Neuronal stem cell (in vitro differentiated cells): ENCODE measurements at places on chromosomes 1 and 21.

GRCh38 chr1:230156536-230156935 lies 89.5 kb downstream of the GALNT2 start:
- no peak for DNase-seq

GRCh38 chr1:110177775-110178174 lies 27.5 kb downstream of the SLC6A17 start:
- DNase-seq: no peak

- DNase-seq: no peak
Observed at GRCh38 chr1:241608379-241609033, 31.7 kb downstream of the CHML start.

DNA sequence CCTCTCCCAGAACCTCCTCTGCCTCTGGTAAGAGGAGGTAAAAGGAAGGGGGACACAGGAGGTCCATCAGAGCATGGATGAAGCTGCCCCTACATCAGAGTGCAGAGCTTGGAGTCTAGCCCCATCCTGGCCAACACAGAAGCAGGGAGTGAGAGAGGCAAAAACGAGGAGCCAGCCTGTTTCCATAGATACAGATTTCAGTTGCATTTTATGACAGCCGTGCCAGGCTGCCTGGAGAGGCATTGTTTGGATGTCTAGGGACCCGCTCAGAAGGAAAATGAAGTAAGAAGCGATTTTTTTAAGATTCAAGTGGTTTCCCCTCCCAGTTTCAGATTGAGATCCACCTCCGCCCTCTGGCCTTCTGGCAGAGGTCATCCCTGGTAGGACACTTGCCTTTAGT lies 11.5 kb upstream of the GJA8 start:
- DNase-seq: no peak

- DNase-seq: no peak
Observed at GRCh38 chr1:58813801-58814200, 30.0 kb upstream of the JUN start.

DNA sequence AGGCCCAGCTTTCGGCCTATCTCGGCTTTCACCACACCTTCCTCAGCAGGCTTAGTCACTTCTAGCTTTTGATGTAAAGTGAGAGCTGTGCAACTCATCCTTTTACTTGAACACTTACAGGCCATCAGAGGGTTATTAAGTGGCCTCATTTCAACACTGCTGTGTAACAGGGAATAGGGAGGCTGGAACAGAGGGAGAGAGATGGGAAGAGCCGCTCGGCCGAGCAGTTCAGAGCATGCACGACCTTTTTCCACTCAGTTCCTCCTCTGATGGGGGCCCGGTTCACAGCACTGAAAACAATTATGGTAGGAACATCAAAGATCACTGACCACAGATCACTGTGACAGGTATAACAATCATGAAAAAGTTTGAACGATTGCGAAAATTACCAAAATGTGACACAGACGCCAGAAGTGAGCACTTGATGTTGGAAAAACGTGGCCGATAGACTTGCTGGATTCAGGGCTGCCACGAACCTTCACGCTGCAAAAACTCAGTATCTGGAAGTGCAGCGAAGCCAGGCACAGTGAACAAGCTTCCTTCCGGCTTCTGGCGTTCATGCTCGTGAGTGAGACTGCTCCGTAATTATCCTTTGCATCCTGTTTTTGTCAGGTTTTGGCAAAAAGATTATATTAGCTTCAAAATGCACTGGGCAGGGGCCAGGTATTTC lies 28.6 kb downstream of the AGPAT3 start:
- DNase-seq: no peak

GRCh38 chr21:42351626-42352440 lies 1.0 kb upstream of the TFF2 start:
- DNase-seq: no peak

DNA sequence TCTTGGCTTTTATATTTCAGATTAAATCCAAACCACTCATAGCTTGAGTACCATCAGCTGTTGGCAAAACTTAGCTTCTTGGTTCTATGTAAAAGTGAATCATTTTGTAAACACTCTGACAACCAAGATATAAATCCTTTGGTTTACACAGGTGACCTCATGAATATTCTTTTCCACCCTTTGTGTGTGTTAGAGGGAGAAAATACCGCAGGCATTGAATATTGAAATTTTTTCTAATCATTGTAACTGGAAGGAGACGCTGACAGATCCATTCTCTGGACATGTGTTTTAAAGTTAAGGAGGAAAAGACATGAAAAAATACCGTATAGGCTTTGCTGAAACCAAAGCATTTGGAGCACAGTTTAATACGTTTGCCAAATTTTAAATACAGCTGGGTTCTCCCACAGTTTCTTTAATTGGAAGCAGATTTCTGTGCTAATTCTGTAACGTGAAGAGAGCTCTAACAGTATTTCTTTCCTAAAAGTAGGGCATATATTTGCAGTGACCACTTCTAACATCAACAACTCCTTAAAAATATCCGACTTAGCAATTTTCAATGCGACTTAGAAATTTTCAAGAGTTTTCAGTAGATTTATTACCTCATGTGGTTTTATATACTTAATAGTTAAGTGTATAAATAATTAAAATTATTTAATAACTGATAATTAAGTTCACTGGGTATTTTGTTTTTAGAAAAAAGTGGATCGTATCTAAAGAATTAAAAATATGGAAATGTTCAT lies 388.2 kb downstream of the USP25 start:
- no peak for DNase-seq

DNA sequence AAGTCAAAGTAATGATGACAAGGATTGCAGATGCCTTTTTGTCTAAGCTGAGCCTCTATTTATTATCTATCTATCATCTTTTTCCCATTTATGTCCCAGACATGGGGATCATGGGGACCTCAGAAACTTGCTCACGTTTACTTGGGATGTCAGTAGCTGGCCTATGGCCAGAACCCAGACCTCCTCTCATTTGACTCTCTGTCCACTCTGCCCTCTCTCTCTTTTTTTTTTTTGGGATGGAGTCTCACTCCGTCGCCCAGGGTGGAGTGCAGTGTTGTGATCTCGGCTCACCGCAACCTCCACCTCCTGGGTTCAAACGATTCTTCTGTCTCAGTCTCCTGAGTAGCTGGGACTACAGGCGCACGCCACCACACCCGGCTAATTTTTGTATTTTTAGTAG lies 3.7 kb upstream of the ID3 start:
- DNase-seq: no peak

DNA sequence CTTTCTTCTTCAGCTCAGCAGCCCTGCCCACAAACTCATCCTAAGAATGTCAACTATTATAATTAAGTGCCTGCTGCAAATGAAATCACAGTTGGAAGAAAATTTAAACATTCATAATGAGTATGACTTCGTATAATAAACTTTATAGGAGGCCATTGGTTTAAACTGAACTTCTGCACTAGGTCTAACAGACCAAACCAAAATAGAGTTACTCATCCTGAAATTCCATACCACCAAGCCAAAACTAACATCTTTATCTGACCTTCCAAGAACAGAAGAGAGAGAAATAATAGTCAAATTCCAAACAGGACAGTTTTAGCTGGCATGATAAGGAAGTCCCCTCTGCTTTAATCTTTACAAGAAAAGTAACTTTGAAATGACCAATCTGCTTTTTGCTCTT lies 472.4 kb upstream of the PRMT6 start:
- DNase-seq: no peak

- no peak for DNase-seq
Observed at GRCh38 chr1:195828325-195828724, 779.9 kb downstream of the KCNT2 start.

GRCh38 chr1:152510503-152510902 lies at the start of gene LCE5A:
TSS of gene LCE5A (plus strand) at chr1:152510803. CDS start at chr1:152511535, 732 bp downstream.
- DNase-seq: no peak

- DNase-seq: no peak
Observed at GRCh38 chr21:22650226-22650625, 1652.0 kb downstream of the NCAM2 start.

- no peak for DNase-seq
Observed at GRCh38 chr1:167839009-167839408, 74.9 kb downstream of the ADCY10 start.

- peak; percentile 29 for DNase-seq
Observed at GRCh38 chr1:9687874-9688582, 36.5 kb downstream of the PIK3CD start.

DNA sequence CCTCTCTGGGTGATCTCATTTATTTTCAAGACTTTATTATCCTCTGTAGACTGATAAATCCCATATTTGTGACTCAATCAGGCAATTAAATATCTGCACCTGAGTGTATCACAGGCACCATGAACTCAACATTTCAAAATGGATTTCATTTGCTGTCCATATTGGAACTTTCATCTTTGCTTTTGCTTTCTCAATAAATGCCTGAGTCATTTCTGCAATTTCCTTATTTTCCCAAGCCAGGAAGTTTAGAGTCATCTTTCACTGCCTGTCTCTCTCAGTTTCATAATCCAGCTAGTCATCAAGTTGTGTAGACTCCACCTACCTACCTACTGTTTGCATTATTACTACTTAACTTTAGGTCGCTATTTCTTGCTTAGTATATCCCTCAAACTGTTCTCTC lies 540.9 kb downstream of the LMO4 start:
- no peak for DNase-seq

- no peak for DNase-seq
Observed at GRCh38 chr1:87202451-87202850, 126.2 kb upstream of the LMO4 start.

GRCh38 chr1:66172272-66172671 lies 361.7 kb upstream of the SGIP1 start:
- DNase-seq: no peak

- no peak for DNase-seq
Observed at GRCh38 chr1:8077602-8078001, 51.5 kb upstream of the ERRFI1 start.

GRCh38 chr1:110780600-110781484 lies 92.1 kb upstream of the CD53 start:
- peak; percentile 74 for DNase-seq

- no peak for DNase-seq
Observed at GRCh38 chr1:11938722-11939526, 4.4 kb downstream of the PLOD1 start.

- no peak for DNase-seq
Observed at GRCh38 chr1:31259746-31260145, 20.1 kb upstream of the NKAIN1 start.

GRCh38 chr1:168623003-168623828 lies 46.8 kb downstream of the XCL1 start:
- DNase-seq: no peak

- no peak for DNase-seq
Observed at GRCh38 chr1:87898431-87898830, 569.8 kb downstream of the LMO4 start.

- DNase-seq: no peak
Observed at GRCh38 chr1:228362141-228362883, 44.3 kb downstream of the TRIM11 start.

DNA sequence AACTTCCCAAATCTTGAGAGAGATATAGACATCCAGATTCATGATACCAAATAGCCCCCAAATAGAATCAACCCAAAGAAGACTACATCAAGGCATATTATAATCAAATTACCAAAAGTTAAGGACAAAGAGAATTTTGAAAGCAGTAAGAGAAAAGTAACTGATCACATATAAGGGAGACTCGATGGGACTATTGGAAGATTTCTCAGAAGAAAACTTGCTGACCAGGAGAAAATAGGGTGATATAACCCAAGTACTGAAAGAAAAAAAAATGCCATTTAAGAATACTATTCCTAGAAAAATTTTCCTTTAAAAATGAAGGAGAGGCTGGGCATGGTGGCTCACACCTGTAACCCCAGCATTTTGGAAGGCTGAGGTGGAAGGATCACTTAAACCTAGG lies 30.5 kb upstream of the WNT2B start:
- no peak for DNase-seq

GRCh38 chr1:31605908-31606427 lies 11.5 kb upstream of the HCRTR1 start:
- DNase-seq: no peak

DNA sequence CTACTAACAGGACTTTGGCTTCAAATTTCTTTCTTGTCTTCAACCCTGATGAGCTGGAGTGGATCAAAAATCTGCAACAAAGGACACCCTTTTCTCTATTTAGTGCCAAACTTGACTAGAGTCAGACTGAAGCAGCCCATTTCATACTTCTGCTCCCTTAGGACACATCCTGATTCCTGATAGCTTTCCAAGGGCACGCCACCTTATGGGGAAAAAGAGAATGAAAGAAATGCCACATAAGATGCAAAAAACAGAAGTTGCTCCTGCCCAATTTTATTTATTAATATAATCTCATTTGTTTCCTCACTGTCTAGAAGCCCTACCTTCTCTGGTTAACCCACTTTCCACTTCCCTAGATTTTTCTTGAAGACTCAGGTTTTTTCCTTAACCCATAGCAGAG lies 72.7 kb upstream of the NBPF4 start:
- DNase-seq: no peak

DNA sequence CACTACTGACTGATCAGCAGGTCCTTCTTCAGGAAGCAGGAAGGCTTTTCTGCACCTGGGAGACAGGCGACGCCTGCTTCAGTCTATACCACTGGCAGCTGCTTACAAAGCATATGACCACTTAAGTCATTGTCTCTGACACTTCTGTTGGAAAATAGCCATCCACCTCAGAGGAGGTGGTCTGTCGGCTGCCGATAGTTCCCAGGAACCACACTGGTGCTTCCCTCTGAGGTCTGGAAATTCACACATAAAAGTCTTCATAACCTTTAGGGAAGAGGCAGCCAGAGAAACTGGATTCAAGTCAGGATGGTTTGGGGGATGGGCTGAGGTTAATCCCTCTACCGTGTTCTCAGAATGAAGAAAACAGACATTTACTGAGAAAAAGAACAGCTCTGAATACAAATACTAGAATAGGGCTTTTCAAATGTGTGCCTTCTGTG lies 15.6 kb upstream of the SRP9 start:
- no peak for DNase-seq
